ENCODE measurements at places on chromosomes 13 and 19. TPM values are rescaled to one million over a fixed set of nuclear protein-coding genes. Genes with fewer than 3 reads are reported as not detected.

LGALS4 gene
- not detected for total RNA-seq

C19orf85 gene
- total RNA-seq: not detected

CYP2F1 gene
- not detected for total RNA-seq

GRCh38 chr13:60135344-60135743 is 28.4 kb downstream of the DIAPH3 start:
- DNase-seq: no peak

DNA sequence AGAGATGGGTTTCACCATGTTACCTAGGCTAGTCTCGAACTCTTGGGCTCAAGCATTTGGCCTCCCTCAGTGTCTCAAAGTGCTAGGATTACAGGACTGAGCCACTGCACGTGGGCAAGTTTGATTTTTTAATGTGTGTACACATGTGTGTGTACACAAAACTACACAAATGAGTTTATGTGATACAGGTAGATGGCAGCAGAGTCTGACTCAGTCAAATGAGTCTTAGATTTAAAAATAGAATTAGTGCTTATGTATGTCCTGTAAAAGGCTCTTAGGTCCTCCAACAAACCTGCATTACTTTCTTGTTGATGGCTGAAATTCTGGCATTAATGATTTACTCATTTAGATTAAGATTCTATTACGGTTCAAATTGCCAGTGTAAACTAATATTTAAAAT is 293.7 kb downstream of the PCDH17 start:
- DNase-seq: no peak

ZNF471 gene
- total RNA-seq: 0.02 TPM

CDX2 gene
- not detected for total RNA-seq

DNA sequence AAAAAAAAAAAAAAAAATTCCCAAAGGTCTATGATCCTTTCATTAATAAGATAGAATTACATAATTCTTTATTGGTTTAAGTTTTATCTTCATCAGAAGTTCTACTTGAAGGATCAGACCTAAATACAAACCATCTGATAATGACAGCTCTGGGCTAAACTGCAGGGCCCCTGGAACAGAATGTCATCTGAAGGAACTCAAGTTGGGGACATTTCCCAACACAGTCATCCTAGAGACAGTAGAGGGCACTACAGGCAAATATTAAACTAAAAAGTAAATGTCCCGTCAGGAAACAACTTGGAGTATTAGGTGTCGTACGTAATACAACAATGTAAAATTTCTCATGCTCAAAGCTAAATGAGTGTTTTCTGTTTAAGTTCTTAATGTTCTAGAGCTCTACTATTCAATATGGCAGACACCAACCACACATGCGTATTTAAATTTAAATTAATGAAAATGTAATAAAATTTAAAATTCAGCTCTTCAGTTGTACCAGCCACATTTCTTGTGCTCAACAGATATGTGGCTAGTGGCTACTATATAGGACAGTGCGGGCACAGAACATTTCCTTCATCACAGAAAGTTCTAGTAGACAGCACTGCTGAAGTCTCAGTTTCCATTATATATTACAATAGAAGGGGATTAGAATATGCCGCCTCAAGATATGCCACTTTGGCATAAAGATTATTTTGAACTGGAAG is 21.8 kb upstream of the NAXD start:
- DNase-seq: no peak

GRCh38 chr13:46831588-46832194 is 34.7 kb upstream of the ESD start:
- no peak for DNase-seq

DNA sequence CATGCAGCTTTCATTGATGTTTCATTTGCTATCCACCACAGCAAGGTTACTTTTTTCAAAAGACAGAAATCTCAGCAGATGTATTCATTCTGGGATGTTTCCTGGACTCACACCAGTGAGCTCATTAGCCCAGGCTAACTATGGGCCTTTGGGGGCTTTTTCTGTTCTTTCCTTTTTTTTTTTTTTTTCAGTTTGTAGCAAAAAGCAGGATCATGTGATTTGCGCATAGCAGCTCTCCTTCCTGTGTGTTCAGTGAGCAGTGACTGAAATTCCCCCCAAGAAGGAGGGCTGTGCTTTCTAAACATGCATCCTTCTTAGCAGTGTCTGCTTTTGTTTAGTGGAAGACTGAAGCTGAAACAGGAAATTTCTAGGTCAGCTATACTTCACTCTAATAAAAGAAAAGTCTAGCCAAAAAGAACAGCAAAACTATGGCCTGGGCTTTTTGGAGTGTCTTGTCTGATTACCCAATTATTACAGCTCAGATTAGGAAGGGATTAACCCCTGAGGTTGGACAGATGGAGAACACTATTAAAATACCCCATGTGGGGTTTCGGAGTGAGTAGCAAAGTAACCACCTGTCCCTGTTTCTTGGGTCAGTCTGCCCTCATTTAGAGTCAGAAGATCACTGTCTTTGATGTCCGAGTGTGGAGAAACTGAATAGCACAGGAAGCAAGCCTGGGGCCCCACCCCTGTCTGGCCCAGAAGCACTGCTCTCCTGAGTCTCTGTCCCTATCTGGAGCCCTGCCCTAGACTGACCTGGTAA is 8.9 kb upstream of the AMER2 start:
- no peak for DNase-seq

DNA sequence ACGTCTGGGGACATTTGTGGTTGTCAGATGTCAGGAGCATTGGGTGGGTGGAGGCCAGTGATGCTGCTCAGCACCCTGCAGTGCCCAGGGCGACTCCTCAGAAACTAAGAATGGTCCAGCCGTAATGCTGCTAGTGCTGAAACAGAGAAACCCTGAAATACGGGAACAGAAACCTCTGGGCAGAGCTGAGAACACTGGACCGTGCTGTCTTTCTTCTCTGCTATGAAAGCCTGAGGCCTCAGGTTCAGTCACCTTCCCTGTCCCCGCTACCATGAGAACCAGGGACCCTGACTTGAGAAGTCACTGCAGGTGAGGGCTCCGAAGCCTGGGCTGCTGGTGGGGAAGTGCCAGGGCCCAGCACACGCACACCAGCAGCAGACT is 13.4 kb downstream of the CAPS start:
- DNase-seq: no peak

DNA sequence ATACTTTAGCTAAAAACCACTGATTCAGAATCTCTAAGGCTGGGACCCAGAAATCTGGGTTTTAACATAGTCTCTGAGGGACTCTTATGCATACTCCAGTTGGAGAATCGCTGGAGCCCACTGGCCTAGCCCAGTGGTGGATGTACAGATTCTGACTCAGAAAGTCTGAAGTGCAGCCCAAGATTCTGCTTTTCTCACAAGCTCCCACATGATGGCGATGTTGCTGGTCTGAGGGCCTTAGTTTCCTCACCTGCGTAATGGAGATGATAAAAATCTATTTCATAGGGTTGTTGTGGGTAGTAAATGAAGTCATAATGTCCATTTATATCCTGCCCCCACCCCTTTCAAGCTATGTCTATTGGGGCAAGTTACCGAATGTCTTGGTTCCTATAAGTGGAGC is 7.7 kb upstream of the CDADC1 start:
- DNase-seq: no peak

FUT2 gene
- total RNA-seq: not detected

- no peak for DNase-seq
These were observed 4.0 kb downstream of the EBI3 start for GRCh38 chr19:4233282-4233853.

- no peak for DNase-seq
These were observed 156.8 kb downstream of the RGCC start for GRCh38 chr13:41613984-41614661.

GRCh38 chr13:49608651-49609331 is 19.5 kb upstream of the ARL11 start:
- no peak for DNase-seq

GRCh38 chr13:109140479-109141349 is 511.3 kb downstream of the MYO16 start:
- DNase-seq: no peak

DNA sequence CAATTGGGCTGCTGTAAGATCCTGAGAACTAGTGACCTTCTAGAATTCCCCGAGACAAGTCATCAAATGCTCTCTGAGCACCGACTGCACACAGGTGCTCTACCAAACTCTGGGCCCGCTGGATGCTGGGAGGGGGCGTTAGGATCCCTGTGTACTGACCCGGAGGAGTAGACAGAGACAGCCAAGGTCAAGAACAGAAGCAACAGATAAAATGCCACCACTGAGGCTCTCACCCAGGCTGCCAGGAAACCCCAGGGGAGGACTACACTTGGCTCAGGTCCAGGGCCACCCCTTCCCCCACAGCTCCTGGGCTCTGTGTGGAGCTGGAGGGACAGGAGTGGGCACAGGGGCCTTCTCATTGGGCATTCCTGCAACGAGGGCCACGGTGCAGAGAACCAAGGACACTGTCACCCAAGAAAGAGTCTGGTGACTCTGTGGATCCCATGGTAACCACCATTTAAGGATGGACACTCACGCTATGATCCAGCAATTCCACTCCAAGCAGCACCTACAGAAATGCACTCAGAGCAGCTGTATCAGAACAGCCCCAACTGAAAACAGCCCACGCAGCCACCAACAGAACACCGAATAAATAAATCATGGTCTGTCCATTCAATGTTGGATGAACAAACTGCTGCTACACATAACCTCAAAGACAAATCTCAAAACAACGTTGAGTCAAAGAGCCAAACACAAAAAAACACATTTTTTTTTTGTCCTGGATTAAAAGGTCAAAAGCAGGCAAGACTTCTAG is 16.8 kb upstream of the SLC35E1 start:
- DNase-seq: no peak

SPRY2 gene
- 11.2 TPM for total RNA-seq

SH2D3A gene
- 0.52 TPM for total RNA-seq

- no peak for DNase-seq
These were observed 41.1 kb downstream of the OR10H4 start for GRCh38 chr19:15989889-15990288.

GRCh38 chr13:90839061-90839460 is 508.4 kb upstream of the MIR17HG start:
- no peak for DNase-seq

ZNF813 gene
- total RNA-seq: 2.4 TPM

All from chondrocyte (in vitro differentiated cells).